Skeletal muscle cell (primary cell): ENCODE measurements at places on chromosomes 3 and 15.

DNA sequence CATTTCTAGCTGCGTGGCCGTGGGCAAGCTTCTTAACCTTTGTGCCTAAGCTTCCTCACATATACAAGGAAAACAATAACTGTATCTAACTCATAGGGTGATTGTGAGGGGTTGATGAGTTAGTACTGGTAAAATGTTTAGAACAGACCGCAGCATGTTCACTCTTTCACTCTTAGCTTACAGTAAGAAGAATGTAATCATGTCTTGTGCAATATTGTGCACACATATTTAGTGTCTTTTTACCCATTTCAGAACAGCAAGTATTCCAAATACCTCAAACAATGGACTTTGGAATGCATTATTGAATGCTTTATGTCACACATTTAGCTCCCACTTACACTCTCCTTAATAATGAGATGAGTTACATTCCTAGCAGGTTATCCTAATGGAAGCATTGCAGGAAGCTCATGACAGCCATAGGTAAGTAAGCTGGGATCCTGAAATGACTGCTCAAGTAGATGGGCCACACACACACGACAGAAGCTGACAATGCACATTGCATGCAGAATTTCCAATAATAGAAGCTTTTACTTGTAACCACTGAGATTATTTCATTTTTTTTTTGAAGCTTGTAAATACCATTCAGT lies 468.9 kb upstream of the WNT5A start:
- DNase-seq: no peak

- DNase-seq: no peak
These were observed 592.8 kb downstream of the TUSC7 start for GRCh38 chr3:117302428-117302827.

GRCh38 chr15:31269816-31270575 lies 56.6 kb upstream of the KLF13 start:
- DNase-seq: no peak

GRCh38 chr3:129722527-129722926 lies 116.1 kb upstream of the PLXND1 start:
- DNase-seq: no peak

DNA sequence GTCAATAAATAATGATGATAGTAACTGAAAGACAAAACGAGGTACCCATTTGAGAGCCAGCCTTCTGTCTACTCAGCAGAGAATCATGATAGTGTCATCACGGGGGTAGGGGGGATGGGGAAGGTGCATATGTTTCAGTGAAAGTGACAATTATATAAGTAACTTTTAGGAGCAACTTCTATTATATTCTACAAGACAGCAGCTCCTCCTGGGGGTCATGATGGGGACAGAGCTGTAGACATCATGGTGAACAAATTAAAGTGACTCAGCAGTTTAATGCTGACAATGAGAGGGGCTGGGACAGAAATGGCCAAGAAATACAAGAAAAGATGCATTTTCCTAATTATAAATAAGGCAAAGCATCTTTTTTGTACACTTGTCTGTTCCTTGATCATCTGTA lies 11.8 kb downstream of the CAPN3 start:
- DNase-seq: no peak

DNA sequence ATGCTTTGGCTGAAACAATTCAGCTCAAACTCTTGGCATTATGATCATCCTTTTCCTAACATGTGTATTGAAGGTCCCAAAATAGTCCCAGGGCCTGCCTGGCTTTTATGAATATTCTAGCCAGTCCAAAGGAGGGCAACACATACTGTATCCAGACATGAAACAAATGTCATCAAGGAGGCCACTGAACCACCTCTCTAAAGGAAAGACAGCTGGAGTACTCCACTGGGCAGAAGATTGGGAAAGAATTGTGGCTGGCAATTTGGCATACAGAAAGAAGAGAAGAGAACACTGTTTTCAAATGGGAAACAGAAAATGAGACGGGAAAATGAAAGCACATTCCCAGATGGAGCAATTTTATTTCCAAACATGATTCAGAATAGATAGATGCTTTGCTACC lies 80.6 kb downstream of the NCEH1 start:
- DNase-seq: no peak

DNA sequence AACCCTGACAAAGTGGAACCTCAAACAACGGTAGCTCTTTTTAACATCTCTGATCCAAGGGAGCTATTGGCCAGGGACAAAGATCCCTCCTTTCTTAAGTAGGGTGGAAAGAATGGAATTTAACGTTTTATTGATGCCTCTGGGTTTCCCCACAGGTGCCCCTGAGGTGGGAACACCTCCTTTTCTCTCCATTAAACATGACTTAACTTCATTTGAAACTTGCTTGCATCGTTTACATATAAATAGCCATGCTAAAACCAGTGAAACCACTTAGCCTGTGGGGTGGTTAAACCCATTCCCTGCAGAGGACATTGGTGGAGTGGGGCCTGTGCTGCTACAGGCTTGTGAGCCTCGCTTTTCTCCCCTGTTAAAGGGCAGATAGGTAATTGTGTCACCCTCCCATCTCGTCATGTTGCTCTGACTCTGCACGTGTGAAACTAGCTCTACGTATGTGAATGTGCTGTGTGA lies 9.7 kb downstream of the CGNL1 start:
- no peak for DNase-seq

- no peak for DNase-seq
These were observed 349.4 kb downstream of the DOCK3 start for GRCh38 chr3:51024121-51024520.

DNA sequence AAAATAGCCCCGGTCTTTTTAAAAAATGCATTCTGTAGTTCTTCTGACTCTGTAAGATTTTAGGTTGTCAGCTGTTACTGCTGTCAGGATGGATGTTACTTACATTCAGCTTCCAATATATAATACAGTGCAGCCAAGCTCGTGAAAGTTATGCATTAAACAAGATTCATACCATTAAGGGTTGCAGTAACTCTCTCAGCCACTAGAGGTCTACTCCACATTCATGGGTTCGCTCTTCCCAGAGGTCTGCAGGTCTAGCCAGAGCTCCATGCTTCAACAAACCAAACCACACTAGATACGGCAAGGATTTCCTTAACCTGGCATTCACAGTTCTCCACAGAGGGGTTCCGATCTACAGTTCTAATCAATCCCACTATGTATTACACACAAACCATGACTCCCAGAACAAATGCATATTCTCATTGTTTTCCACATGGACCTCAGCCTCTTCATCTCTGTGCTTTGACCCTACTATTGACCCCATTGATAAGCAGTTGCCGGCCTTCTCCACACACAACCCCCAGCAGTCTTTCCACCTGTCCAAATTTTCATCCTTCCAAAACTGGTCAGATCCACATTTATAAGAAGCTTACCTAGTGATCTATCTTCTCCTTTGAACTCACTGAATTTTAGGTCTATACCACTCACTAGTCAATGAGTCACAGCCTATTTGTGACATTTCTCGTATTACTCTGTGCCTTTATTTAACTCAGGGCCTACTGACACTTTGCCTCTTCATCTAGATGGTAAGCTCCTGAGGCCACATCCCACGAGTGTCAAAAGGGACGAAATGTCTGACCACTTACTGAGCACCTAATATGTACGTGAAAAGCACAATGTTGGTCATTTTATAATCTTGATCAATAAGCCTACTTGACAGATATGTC lies 33.7 kb downstream of the RORA start:
- peak; percentile 3 for DNase-seq

- no peak for DNase-seq
These were observed 15.6 kb upstream of the MAGEF1 start for GRCh38 chr3:184727357-184728009.

- no peak for DNase-seq
These were observed 222.8 kb upstream of the TBL1XR1 start for GRCh38 chr3:177419904-177420601.

DNA sequence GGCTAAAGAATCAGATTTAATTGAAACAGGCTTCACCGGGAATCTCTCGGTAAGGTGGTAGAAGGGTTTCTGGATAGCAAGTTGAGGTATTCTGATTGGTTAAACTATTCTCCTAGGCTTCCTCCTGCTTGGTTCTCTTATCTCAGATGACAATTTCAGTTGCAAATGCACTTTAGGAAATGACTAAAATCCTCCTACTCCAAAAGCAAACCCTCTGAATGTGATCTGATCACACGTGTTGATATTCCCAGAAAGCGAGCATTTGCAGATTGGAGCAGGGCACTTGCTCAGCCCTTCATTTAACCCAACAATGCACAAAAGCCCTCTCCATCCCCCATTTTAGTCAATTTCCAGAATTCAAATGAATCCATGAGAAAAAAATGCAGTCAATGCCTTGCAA lies 55.6 kb upstream of the ICE2 start:
- DNase-seq: no peak

- no peak for DNase-seq
These were observed 5.6 kb downstream of the GABRB3 start for GRCh38 chr15:26767169-26767670.

GRCh38 chr15:90225504-90226234 lies 8.1 kb downstream of the CIB1 start:
- no peak for DNase-seq

GRCh38 chr15:85947936-85948335 lies 131.7 kb upstream of the AGBL1 start:
- DNase-seq: no peak

GRCh38 chr3:10614168-10614567 lies 108.8 kb upstream of the ATP2B2 start:
- DNase-seq: no peak

DNA sequence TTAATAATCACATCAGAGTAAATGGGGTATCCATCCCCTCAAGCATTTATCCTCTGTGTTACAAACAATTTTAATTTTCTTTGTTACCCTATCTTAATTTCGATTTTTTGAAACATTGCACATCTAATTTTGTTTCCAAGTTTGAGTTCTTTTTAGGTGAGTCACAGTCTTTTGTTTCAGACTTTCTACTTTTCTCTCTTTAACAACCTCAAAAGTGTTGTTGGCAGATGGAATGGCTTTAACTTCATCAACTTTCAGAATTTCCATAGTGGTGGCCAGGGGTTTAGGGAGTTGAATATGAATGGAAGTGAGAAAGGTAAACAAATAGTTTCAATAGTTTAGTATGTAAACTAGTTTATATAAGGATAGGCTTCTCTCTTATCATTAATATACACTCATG lies 223.0 kb upstream of the MLF1 start:
- no peak for DNase-seq

GRCh38 chr15:80182611-80183261 lies 29.9 kb downstream of the FAH start:
- peak; percentile 26 for DNase-seq

DNA sequence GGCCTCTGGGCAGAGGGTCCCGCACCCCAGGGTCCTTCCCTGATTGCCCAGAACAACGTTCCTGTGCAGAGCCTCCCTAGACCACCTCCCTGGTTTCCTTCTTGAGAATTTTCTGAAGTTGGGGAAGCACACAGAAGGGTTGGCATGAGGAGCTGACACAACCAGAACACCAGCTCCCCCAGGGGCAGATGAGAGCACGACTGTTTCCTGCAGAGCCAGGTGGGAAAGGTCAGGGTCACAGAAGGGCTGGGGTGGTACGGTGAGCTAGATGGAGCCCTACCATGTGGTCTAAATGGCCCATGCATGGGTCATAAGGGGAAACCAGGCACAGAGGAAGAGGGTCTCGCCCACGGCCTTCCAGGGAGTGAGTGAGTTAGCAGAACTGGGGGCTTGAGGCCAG lies 10.4 kb downstream of the PPCDC start:
- DNase-seq: no peak

- DNase-seq: no peak
These were observed 38.7 kb downstream of the C2CD4B start for GRCh38 chr15:62126364-62126763.

GRCh38 chr3:151404316-151404715 lies 19.8 kb upstream of the P2RY12 start:
- peak; percentile 43 for DNase-seq

DNA sequence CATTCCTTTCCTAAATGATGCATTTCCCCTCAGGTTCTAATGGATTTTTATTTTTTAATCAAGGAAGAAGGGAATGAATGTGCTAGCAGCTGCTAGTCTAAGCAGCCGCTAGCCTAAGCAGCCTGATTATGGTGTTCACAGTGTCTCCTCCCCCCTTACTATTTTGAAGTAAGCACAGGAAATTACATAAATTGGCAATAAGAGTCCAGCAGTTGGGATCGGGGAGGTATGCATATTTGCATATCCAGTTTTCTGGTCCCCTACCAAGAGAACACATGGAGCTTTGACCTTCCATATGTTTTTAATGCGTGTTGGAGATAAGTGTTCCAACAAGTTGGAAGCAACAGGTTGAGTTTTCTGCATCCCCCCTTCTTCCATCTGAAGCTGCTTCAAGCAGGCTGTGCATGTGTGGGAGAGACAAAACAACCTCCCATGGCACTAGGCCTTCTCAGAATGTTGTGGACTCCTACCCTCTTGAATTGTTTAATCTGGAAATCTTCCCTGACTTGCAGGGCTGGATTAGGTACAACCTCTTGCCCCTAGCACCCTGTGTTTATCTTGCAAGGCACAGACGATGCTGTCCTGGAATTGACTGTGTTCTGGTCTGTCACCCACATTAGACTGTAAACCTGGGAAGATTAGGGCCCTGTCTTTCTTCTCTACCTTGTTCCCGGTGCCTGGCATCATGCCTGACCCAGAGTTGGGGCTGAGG lies 124.8 kb upstream of the LRIG1 start:
- no peak for DNase-seq

DNA sequence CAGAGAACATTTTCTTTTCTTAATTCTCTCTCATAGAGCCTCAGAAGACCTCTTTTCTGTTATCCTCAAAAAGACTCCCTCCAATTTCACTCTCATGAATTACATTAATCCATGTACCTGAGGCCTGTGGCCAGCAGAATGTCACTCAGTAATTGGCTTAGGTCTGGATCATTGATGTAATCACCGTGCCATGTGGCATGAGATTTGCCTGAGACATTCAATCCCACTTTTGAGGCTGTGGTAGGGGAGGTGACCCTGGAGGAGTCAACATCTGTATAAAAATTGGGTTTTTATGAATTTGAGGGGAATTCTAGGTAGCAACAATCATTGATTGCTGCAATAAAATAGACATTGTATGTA lies 295.3 kb downstream of the GBE1 start:
- DNase-seq: no peak

- no peak for DNase-seq
These were observed 141.0 kb downstream of the NSMCE3 start for GRCh38 chr15:29128671-29129070.

DNA sequence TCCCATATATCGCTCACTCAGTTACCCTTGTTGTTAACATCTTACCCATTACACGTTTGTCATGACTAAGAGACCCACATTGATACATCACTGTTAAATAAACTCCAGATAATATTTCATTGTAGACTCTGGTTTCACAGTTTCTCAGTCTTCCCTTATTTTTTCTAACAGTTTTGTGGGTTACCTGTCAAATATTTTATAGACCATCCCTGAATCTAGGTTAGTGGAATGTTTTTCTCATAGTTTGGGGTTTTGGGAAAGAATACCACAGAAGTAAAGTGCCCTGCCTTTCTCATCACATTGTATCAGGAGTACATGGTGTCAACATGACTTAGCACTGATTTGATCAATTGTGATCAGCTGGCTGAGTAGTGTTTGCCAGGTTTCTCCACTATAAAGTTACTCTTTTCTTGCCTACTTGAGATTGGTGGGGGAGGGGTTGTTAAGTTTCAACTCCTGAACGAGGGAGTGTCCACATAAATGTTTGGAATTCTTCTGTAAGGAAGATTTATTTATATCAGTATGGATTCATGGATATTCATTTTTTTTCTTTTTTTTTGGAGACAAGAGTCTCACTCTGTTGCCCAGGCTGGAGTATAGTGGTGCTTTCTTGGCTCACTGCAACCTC lies 25.9 kb downstream of the RNF111 start:
- DNase-seq: no peak
